ENCODE measurements at places on chromosomes 2 and 18. TPM values are rescaled to one million over a fixed set of nuclear protein-coding genes. Genes with fewer than 3 reads are reported as not detected.
A peak's percentile ranks its signal among the peaks of the same experiment; 100 is the strongest.

Gene C2orf92
- 1.3 TPM for total RNA-seq

Gene HOXD4
- not detected for total RNA-seq

Gene SPATA3
- total RNA-seq, result not detected

DNA sequence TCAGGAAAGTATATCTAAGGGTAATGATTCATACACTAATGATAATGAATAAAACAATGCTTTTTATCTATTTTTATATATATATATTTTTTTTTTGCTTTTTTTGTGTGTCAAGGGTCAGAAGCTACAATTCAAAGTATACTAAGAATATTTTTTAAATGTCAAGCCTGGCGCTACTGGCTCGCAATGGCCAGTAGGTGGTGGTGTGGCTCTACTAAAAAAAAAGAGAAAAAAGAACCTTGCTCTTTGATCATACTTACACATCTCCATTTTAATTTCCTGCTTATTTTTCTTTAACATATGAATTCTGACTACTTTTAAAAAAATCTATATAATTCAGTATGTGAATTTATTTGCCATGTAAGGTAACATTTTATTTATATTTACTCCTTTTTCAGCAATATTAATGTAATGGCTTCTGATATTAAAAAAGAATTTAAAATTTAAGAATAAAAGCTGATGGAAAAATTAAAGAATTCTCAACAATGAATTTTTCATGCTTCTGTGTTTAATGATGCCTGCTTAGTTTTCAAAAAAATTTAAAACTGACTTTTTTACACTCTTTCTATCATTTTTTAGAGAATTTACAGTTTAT, 232.9 kb downstream of the GULP1 start:
- peak; percentile 94 for DNase-seq

GRCh38 chr2:160201849-160202539, 1.9 kb upstream of the ITGB6 start:
- DNase-seq, result no peak

DNA sequence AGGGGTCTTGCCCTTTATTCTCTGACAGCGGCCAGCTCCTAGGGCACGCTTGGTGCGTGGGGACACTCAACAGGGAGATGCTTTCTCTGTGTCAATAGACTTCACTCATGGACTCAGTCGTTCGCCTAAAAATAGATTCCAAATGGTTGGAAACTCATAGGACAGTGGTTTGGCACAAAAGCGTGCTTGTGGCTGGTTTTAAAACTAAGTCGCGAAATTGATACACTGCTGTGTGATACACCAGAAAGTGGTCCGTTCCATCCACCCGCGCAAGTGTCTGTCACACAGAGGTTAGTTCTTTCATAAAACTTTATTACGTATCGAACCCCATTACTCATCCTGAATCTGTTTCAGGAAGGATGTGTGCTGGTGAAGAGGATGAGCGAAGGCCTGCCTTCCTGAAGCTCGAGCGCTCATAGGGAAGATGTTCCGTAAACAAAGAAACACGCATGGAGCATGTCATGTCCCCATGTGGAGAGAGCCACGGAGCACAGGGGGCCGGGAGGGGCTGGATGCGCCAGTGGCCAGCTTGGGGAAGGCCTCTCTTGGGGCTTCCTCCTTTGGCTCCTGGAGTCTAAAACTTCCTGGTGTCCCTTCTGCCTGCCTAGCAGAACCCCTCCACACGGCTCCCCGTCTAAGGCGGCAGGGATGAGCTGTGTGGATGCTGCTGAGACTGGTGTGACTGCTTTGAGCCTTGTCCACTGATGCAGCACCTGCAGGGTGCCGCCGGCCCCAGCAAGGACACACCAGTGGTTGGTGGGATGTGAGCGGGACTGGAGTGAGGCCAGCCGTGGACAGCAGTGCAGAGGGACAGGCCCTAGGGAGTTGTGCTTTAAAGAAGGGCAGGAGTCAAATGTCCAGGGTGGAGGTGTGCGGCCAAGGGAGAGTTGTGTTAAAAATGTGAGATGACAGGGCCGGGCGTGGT, 207.2 kb downstream of the GBX2 start:
- no peak for DNase-seq

DNA sequence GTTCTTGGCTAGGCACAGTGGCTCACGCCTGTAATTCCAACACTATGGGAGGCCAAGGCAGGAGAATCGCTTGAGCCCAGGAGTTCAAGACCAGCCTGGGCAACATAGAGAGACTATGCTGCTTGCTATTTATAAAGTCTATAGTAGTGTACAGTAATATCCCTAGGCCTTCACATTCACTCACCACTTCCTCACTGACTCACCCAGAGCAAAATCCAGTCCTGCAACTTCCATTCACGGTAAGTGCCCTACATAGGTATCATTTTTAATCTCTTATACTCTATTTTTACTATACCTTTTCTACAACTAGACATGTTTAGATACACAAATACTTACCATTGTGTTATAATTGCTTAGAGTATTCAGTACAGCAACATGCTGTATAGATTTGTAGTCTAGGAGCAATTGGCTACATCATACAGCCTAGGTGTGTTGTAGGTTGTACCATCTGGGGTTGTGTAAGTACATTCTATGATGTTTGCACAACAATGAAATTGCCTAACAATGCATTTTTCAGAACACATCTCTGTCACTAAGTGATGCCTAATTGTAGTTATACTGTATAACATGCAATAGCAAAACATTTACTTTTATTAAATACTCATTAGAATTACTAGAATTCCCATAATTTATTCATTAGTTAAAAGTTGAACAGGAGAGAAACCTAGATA, 8.8 kb downstream of the DHX57 start:
- no peak for DNase-seq

- DNase-seq, result no peak
Measured at GRCh38 chr2:10317646-10318045, 14.9 kb downstream of the HPCAL1 start.

DNA sequence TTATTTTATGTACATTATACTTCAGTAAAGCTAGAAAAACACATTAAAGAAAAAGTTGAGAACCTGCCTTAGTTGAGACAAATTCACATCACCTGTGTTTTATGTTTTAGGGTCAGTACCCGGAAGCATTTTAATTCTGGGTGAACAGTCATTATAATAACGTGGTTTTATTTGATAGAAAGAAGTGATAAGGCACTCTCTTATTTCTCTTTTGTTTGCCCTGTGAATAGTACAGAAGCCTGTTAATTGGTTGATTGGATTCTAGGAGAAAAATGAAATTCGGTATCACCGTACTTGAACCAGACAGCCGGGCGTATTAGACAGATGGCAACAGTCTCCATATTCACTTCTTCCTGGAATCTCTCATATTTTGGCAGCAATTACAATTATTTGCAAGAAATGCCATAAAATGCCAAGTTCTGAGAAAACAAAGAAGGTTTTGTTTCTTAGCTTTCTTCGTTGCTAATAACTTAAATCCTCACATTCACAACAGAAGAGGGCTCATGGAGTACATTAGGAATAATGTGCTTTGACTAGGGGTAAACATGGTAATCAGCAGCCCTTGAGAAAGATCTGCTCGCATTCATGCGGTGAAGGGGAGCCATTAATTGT, 168.7 kb upstream of the RASGRP3 start:
- DNase-seq, result no peak

Gene DCC
- 0.35 TPM for total RNA-seq

Gene INO80D
- total RNA-seq, result 6.5 TPM

GRCh38 chr2:38097988-38098385, 22.0 kb upstream of the CYP1B1 start:
- no peak for DNase-seq

Gene HOXD10
- 2.2 TPM for total RNA-seq

Gene SLC14A1
- not detected for total RNA-seq

- DNase-seq, result no peak
Measured at GRCh38 chr2:5465859-5466258, 226.3 kb upstream of the SOX11 start.

Gene SERTAD2
- total RNA-seq, result 34.7 TPM

- no peak for DNase-seq
Measured at GRCh38 chr2:9071032-9071431, 67.5 kb upstream of the MBOAT2 start.

Gene RAD51AP2
- not detected for total RNA-seq

Gene OR6B2
- not detected for total RNA-seq

- peak; percentile 72 for DNase-seq
Measured at GRCh38 chr2:170324640-170325046, 146.7 kb downstream of the MYO3B start.

Gene GLI2
- 18.4 TPM for total RNA-seq

GRCh38 chr2:496729-497128, 180.5 kb downstream of the TMEM18 start:
- no peak for DNase-seq

DNA sequence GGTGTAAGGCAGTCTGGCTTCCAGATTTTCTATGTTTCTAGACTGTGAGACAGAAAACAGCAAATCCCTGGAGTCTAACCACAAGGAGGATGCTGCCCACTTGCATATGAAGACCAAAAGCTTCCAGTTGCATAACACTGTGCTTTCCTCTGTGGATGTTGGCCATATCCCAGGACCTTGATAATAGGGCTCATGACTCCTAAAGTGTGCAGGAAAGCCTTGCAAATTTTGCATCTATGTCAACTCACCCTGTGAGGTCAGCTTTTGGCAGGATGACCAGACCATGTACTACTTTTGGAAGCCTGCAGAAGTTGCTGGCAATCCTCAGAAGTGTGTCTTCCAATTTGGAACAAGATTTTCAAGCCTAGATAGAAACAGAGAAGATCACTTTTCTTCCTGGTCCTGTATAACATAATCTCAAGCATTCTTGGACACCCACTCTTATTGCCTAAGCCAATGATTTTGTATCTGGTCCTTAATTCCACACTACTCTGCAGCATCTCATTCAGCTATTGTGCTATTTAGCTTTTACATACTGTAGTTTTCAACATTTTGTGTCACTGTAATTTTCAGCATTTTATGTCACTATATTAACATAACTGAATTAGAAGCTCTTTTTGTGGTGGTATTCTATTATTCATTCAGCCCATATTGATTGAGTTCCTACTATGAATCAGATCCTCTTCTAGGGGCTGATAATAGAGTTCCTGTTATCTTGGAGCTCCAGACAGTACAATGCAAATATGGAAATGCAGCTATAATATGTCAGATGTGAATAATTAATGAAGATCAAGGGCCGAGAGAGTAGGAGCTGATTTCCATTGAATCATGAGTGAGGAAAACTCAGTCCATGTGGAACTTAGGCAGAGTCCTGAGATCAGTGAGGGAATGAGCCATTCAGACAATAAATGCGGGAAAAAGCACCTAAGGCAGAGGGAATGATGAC, 85.3 kb upstream of the RAB27B start:
- no peak for DNase-seq

Gene ARHGEF33
- total RNA-seq, result 0.05 TPM

- DNase-seq, result peak; percentile 79
Measured at GRCh38 chr2:47033102-47033880, 117.7 kb upstream of the MCFD2 start.

- no peak for DNase-seq
Measured at GRCh38 chr2:169119123-169119760, 49.9 kb downstream of the DHRS9 start.

DNA sequence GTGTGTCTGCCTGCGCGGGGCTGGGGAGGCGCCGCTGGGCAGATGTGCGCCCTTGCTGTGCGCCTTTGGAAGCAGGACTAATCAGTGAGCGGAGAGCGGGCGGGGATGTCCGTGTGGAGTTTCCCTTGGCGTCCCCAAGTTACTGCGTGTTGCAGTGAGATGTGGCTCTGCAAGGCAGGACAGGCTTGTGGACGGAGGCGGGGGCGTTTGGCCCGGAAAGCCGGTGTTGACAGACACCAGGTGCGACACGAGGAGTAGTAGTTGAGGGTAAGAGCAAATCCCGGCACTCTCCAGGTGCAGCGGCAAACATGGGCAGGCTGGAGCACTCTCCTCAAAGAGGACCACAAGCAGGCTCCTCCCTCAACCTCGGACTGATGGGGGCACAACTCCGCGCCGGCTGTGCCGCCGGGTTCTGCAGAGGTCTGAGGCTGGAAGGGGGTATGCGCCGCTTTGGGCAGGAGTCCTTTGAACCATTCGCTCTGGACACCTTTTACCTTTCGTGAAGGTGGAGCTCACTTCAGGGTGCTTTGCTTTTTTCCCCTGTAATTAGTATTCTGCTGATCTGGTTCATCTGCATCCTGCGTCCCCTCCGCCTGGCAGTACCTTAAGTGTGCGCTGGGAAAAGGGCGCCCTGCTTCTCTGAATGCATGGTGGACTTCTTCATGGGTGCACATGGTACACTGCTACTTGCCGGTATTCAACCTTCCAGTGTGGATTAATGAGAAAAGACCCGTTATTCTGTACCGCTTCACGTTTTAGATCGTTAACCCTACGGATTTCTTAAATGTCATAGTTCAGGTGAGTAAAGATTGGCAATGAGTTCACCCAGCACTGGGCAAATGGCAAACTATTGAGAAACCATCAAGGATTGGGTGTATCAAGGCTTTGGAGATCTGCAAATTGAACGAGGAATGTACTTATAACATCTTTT, 608 bp downstream of the CDH7 start:
- peak; percentile 37 for DNase-seq

Gene PLGLB1
- 0.81 TPM for total RNA-seq

- no peak for DNase-seq
Measured at GRCh38 chr2:231514951-231515297, 15.3 kb downstream of the NMUR1 start.

GRCh38 chr2:130729322-130730299, 741 bp downstream of the GPR148 start:
- DNase-seq, result no peak

GRCh38 chr18:31041271-31042083, 1.1 kb downstream of the DSC3 start:
- no peak for DNase-seq

- no peak for DNase-seq
Measured at GRCh38 chr2:16660114-16660513, 5.5 kb downstream of the CYRIA start.

- DNase-seq, result no peak
Measured at GRCh38 chr2:176066645-176067588, 16.8 kb downstream of the EVX2 start.

GRCh38 chr2:220811952-220812570, 760.0 kb downstream of the EPHA4 start:
- no peak for DNase-seq

DNA sequence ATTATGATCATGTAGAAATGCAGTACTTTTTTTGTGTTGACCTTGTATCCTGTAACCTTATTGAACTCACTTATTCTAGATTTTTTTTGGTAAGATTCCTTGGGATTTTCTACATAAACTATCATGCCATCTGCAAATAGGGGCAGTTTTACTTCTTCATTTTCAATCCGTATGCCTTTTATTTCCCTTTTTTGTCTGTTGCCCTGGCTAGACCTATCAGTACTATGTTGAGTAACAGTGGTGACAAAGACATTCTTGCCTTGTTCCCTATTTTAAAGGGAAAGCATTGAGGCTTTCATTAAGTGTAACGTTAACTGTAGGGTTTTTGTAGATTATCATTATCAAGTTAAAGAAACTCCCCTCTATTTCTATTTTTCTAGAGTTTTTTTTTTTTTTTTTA, 92.3 kb downstream of the LYPD1 start:
- DNase-seq, result no peak

- no peak for DNase-seq
Measured at GRCh38 chr2:120482334-120482733, 136.4 kb downstream of the INHBB start.

Gene FAM237A
- not detected for total RNA-seq

DNA sequence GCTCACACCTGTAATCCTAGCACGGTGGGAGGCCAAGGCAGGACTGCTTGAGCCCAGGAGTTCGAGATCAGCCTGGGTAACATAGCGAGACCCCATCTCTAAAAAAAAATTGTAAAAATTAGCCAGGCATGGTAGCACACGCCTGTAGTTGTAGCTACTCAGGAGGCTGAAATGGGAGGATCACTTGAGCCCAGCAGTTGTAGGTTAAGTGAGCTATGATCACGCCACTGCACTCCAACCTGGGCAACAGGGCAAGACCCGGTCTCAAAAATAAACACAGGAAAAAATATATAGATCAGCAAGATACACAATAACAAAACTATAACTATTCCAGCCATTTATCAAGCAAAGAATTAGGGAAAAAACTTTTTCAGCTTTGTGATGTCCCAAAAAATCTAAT, 3.0 kb downstream of the SF3B1 start:
- DNase-seq, result no peak

Measured in SJCRH30 (cell line).